ENCODE measurements at places on chromosomes 3 and 15.

GRCh38 chr3:14169871-14170270 is 8.5 kb downstream of the XPC start:
- no peak for DNase-seq

DNA sequence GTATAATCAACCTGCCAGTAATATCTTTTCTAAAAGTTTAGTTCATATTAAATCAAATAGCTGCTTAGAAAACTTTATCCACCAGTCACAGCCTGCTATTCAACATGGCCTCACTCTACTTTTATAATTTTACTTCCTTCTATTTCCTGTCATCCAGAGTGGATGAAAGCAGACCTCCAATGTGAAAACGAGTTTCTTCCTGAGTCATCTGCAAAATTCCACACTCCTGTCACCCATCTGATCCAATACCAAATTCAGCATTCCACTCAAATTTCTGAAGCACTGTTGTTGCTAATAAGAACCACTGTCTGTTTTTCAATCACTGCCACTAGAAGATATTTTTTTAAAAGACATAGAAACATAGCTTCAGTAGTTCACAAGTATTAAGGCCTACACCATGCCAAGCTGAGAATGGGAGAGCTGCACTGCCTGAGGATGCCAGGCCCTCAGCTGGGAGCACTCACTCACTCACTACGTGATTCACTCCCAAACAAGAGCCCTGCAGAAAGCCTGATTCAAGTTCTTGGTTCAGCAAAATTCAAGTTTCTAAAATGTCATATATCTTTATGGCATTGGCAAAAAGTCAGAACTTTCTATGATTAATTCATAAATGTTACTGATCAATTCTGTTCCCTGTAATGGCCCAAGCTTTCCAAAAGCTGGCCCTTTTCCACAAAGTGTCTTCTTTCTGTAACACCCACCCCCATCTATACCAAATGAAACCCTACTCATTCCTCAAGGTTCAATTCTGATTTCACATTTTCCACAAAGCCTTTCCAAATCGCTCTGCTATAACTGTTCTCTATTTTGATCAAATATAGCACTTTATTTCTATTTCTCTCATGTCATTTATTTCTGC is 82.9 kb downstream of the FSIP1 start:
- DNase-seq = peak; percentile 36

DNA sequence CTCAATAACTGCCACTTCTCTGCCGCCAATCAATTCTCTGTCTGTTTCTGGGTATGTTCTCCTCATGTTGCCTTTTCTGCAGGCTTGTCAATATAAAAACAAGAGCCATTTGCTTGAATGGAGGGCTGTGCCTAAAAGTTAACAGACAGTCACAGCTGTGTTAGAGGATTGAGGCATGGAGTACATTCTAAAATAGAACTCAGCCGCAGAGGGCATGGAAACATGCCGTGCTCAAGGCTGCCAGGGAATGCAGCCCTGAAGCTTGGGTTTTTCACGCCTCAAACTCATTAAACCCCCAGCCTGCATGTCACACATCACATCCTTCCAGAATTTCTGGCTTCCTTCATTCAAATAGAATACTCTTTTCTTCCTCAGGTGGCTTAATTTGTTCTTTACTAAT is 166.6 kb downstream of the TPRG1 start:
- DNase-seq = no peak

- DNase-seq = peak; percentile 85
These were observed 234.6 kb upstream of the BHLHE40 start for GRCh38 chr3:4744405-4745234.

GRCh38 chr3:50591196-50591741 is 20.3 kb downstream of the CISH start:
- DNase-seq = no peak

DNA sequence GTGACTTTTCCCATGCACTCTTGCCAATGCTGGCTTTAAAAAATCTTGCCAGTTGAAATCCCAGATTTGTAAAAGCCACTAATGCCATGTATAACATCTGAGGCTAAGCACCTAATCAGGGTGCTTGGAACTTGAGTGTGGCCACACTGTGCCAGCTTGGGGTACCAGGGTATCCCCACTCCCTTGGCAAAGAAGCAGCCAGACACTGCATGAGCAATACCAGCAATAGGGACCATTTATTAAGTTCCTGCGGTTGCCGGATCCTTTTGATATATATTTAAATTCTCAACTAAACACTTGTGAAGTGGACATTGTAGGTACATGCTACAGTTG is 2.2 kb upstream of the RHCG start:
- DNase-seq = no peak

GRCh38 chr15:88898736-88899135 is 3.4 kb upstream of the HAPLN3 start:
- no peak for DNase-seq

DNA sequence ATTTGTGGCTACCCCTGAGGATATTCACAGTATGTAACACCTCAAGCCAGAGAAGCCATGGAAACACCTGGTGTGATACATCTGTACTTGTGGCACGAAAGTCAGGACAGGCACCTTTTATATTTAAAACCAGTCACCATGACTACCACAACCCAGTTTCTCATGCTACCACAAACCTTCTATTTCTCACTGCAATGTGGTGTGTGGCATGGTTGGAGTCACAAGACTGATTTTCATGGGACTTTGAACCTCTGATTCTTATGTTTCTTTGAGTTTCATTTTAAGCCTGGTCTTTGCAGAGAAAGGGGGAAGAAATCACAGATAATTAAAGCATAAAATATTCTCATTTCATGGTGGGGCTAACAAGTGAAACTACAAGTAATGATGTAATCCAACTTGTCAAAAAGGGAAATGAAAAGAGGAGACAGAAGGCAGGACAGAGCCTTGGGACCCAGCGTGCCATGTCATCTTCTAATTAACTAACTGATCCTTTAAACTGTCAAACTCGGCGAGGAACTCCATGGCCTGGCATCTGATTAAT is 175.9 kb downstream of the PDZRN3 start:
- DNase-seq = peak; percentile 45

DNA sequence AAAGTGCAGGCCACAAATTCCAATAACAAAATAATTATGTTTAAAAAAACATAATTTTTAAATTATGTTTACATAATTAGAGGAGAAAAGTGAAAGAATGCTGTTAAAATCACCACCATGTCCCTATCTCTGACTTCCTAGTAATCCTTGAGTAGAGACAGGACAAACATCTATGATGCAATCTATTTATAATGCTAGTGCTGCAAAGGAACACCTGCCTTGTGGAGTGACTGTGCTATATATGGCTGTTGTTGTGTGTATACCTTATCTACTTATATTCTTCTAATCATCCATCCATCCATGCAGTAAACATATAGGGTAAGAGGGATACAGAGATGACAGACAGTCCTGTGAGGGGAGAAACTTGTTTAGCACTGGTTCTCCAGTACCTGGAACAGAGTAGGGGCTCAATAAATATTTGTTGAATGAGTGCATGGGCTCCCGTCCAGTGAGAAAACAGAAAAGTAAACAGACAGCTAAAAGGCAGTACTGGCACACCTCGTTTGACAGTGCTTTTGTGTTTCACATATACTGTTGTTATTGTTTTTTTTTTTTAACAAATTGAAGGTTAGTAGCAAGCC is 229.3 kb upstream of the UBE2E1 start:
- DNase-seq = no peak

- peak; percentile 18 for DNase-seq
These were observed 515.3 kb downstream of the EPHB1 start for GRCh38 chr3:135310317-135310716.

- DNase-seq = no peak
These were observed 5.6 kb upstream of the ABTB1 start for GRCh38 chr3:127667119-127667681.

GRCh38 chr3:23587513-23587912 is 218.2 kb upstream of the UBE2E1 start:
- no peak for DNase-seq

- DNase-seq = no peak
These were observed 62.4 kb upstream of the PCSK6 start for GRCh38 chr15:101551696-101552591.

- DNase-seq = no peak
These were observed 1375.4 kb downstream of the NSUN3 start for GRCh38 chr3:95438274-95438673.

GRCh38 chr15:29410338-29410737 is 140.7 kb upstream of the NSMCE3 start:
- no peak for DNase-seq

GRCh38 chr3:36649125-36649524 is 115.2 kb downstream of the DCLK3 start:
- DNase-seq = peak; percentile 32

DNA sequence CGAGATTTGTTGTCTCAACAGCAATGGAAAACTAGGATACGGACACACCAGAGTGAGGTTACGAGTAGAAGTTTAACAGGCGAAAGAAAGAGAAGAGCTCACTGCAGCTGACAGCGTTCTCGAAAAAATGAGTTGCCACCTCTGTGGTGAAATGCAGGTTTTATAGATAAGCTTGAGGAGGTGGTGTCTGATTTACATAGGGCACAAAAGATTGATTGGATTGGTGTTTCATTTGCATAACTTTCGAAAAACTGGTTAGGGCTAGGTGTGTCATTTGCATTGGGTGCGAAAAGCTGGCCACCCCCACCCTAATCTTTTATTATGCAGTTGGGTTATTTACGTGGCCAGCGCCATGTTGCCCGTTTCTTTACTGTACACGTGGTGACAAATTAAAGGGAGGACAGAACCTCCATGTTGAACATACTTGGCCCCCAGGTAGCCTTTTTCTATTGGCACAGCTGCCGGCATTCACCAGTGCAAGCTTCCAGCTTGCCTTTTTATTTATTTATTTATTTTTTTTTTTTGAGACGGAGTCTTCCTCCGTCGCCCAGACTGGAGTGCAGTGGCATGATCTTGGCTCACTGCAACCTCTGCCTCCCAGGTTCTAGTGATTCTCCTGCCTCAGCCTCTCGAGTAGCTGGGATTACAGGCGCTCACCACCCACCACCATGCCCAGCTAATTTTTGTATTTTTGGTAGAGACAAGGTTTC is 8.3 kb downstream of the IFT122 start:
- DNase-seq = peak; percentile 75

DNA sequence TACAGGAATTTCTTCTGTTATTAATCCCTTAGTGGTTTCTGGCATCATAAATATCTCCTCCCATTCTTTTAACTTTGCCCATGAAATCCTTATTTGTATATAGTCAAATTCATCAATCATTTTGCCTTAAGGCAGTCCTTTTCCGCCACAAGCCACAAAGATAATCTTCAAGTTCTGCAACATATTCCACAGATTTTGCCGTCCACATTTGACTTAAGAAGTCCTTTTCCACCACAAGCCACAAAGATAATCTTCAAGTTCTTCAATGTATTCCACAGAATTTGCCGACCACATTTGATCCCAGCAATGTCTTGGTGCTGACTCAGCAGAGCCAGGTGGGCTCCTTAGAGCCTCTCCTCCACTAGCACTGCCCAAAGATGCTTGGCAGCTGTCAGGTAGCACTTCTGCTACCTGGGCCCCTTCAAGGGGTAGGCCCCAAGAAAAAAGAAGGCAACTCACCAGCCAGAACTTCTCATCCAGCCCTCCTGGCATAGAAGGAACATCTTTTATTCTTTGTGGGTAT is 35.0 kb downstream of the SEC22C start:
- no peak for DNase-seq

- DNase-seq = peak; percentile 78
These were observed 25.0 kb downstream of the CTNNB1 start for GRCh38 chr3:41224120-41224806.

DNA sequence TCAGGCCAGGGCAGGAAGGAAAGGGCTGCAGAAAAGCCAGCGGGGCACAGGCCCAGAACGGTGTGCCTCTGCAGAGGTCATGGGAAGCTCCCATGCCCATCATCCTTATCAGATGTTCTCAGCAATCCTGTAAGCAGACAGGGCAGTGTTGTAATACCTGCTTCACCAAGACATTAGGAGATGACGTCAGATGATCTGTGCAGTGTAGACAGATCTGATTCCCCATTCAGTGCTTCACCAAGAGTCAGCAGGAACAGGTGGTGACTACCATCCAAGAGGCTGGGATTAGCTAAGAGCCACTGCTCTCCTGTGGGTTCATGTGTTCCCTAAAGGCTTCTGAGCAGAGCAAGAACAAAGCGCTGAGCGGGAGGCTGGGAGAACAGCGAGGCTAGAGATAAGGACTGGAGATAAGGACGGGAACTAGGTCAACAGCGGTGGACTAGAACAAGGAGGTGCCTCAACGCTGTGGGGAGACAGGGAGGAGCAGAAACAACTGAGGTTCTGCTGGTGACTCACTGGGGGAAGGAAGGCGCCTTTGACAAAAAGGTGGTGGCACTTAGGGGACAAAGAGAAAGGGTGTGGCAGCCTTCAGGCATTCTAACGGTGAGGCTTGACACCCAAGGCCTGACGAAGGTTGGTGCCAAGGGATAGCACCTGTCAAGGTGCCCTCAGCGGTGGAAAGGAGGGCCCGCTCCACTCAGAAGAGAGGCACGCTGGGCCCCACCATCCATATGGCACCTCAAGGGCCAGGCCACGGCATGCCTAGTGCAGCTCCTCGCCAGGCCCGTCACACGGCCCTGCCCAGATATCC is 28.4 kb downstream of the CCDC12 start:
- DNase-seq = peak; percentile 57

- no peak for DNase-seq
These were observed 37.5 kb downstream of the GAP43 start for GRCh38 chr3:115660646-115661337.

DNA sequence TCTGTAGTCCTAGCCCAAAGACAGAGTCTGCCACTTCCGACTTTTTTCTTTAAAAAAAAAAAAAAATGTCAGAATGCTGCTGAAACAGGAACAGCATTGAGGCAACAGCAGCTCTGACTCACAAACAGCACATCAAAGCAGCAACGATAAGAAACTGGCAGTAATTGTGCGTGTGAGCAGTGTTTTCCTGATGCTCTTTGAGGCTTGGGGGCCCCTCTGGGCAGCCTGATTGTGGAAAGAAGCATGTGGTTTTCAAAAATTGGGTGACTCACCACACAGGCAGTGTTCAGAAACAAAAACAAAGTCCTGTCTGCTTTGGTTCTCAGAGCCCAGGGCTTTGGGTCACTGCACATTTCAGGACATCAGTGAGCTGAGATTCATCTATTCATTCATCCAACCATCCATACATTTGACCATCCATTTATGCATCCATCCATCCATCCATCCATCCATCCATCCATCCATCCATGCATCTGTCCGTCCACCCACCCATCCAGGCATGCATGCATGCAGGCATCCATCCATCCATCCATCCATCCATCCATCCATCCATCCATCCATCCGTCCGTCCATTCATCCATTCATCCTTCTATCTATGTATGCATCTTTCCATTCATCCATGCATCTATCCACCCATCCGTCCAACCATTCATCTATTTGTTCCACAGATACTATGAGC is 308.4 kb downstream of the RPLP1 start:
- peak; percentile 97 for DNase-seq

DNA sequence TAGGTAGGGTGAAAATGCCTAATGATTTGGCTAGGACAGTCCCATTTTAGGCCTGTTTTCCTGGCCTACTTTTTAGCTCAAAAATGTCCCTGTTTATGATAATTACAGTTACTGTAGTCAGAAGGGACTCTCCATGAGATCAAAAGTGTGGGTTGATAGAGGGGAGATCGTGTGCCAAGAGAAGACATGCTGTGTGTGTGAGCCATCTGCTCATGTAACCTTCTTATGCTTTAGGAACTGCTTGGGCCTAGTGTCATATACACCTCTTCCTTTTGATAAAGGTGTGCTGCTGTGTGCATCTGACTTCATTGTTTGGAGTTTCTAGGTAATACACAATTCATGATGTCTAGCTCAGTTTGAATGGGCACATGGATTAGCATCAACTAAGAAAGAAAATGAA is 786.5 kb downstream of the PDCD6IP start:
- DNase-seq = no peak

- DNase-seq = no peak
These were observed 3.4 kb upstream of the KNL1 start for GRCh38 chr15:40590667-40591050.

Measured in kidney tubule cell (primary cell).